ENCODE measurements at places on chromosomes 11 and 22.

GRCh38 chr11:89442801-89443200 lies 48.4 kb downstream of the NOX4 start:
- DNase-seq: no peak

- no peak for DNase-seq
Observed at GRCh38 chr11:67408437-67409200, 4.7 kb downstream of the TBC1D10C start.

DNA sequence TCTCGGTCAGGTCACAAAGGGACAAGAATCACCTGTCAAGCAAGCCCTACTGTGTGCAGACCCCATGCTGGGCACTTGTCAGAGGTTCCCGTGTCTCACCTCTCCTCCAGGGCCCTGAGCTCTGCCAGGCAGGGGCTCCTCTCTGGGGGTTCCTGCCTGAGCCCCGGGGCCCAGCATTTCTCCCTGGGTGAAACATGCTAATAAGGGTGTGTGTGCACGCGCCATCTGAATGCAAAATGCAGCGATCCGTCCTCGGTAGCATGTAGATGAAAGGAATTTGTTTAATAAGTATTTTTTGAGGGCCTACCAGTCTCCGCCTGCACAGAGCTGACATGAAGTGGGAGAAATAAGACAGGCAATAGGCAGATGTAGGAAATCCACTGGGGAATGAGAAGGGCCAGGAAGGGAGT lies 5.8 kb downstream of the ELFN2 start:
- no peak for DNase-seq

- DNase-seq: no peak
Observed at GRCh38 chr11:68315171-68315920, 3.0 kb downstream of the LRP5 start.

DNA sequence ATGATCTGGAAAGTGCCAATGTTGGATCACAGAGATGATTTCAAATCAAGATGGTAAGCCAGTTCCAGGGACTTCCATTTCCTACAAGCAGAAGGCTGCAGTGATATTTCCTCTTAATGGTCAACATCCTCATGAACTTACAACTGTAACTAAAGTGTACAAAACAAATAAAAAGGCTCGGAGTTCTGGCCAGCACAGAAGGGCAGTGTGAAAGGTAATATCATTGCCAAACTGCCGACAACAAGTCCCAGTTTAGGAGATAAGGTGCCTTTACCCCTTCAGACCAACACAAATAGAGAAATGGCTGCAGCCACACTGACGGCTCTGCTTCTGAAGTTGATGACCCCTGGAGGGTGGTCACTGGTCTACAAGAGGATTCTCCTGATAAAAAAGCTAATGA lies 91.1 kb downstream of the ETS1 start:
- no peak for DNase-seq

GRCh38 chr11:78567209-78567608 lies 7.5 kb downstream of the NARS2 start:
- DNase-seq: no peak

GRCh38 chr22:49712195-49712791 lies 115.4 kb downstream of the BRD1 start:
- DNase-seq: no peak

GRCh38 chr11:122517403-122518379 lies 137.8 kb upstream of the UBASH3B start:
- no peak for DNase-seq

- DNase-seq: no peak
Observed at GRCh38 chr11:75823415-75823814, 8.4 kb downstream of the UVRAG start.

GRCh38 chr22:33803371-33804282 lies 116.6 kb downstream of the LARGE1 start:
- peak; percentile 83 for DNase-seq

GRCh38 chr11:12692229-12693075 lies 18.2 kb downstream of the TEAD1 start:
- peak; percentile 84 for DNase-seq

- no peak for DNase-seq
Observed at GRCh38 chr11:20617346-20618005, 18.1 kb downstream of the SLC6A5 start.

GRCh38 chr11:28606930-28607329 lies 498.7 kb downstream of the METTL15 start:
- peak; percentile 24 for DNase-seq

DNA sequence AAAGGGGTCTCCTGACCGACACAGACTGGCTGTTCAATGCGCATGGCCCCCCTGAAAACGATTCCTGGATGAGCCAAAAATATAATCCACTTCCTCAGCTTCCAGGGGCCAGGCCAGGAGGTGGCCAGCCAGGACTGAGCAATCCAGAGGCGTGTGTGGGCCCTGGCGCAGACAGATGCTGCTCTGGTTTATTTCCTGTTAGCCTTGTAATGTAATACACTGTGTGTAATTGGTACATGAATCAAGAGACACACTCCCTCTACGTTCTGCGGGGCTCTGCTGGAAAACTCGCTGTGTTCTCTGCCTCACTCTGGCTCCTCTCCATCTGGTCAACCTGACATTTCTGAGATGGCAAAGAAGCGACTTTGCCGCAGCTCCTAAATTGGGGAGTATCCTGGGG lies 26.3 kb upstream of the ISX start:
- DNase-seq: no peak

GRCh38 chr11:62671608-62672389 lies at the start of the genes LBHD1 and UQCC3:
Gene LBHD1 (minus strand): TSS chr11:62672267. CDS start chr11:62670031, 2,236 bp downstream.
Gene UQCC3 (plus strand): TSS chr11:62671673. CDS start chr11:62671746, 73 bp downstream.
- DNase-seq: peak; percentile 58

- DNase-seq: no peak
Observed at GRCh38 chr11:34614344-34615104, 6.4 kb upstream of the EHF start.

GRCh38 chr22:29654420-29654819 lies 51.0 kb downstream of the NF2 start:
- no peak for DNase-seq

DNA sequence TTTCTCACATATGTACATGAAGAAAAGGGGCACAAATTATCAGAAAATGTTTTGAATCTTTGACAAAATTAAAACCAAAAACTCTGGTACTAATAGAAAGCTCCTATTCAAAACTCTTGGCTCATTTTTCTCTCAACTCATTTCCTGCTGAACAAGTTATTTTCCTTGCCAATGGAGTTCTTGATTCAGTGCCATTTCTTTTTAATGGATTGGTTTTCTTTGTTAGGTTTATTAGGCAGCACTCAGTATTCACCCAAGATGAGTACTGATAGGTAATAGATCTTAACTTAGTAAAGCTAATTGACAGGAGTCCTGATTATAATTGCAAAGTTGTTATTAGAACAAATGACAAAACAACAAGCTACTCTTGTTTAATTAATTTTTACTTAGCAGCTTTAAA lies 279.4 kb upstream of the PDGFD start:
- no peak for DNase-seq

DNA sequence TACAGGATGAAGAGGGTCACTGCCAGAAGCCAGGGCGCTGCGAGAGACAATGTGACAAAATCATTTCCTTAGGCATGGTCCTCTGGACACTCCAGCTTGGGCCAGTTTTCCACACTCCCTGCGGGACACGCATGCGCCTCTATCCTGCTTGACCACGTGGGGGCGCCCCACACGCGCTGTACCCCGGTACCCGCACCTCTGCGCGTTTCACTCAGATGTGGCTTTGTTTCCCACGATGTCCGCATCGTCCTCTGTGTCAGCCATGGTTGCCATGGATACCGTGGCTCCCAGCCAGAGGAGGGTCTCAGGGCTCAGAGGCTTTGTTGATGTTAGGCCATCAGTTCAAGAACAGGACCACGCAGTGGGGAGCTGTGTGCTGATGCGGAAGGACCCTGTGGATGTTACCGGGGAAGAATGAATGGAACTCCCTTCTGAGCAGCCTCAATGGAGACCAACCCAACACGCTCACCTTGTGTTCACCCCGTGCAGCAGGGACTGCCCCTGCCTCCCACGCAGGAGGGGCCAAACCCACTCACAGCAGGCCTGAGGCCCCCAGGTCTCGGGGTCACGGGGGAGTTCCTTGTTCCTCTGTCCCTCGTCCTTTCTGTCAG lies 101.1 kb upstream of the SLC22A12 start:
- DNase-seq: peak; percentile 8

- no peak for DNase-seq
Observed at GRCh38 chr11:119051440-119052162, 5.4 kb downstream of the HYOU1 start.

GRCh38 chr11:68002575-68002937 lies 1.3 kb downstream of the UNC93B1 start:
- no peak for DNase-seq

- no peak for DNase-seq
Observed at GRCh38 chr11:64765291-64765850, 5.6 kb upstream of the PYGM start.

GRCh38 chr22:46532416-46532815 lies 5.0 kb downstream of the CELSR1 start:
- DNase-seq: no peak

DNA sequence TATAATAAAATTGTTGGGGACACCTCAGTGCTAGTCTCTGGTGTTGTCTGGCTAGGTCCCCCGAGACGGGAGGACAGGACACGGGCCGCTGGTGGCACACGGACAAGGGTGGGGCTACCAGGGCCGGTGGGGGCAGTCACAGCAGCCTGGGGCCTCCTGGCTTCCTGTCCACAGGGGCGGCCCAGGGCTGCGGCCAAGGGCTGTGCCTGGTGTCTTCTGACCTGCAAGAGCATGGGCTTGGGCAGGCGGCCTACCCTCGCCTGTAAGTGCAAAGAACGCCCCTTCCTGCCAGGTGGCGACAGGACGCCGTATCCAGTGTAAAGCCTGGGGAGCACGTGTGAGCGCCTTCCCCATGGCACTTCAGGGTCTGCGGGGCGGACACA lies 3.6 kb downstream of the LRFN4 start:
- DNase-seq: no peak

DNA sequence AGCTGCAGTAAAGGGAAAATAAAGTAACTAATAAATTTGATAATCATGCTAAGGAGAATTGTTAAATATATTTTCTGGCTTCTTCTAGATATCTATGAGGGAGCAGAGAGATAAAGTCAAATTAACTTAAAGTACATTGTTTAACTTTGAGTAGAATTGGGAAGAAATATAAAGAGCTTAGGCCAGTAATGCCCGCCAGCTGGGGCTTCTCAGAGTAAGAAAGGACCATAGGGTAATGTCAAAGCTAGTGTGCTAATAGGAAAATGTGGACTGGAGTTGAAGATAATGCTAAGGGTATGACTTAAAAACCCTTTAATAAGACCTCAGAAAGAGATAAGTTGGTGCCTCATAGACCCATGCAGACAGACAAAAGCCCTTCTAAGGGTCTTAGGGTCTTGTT lies 411.6 kb upstream of the ANO3 start:
- DNase-seq: no peak

DNA sequence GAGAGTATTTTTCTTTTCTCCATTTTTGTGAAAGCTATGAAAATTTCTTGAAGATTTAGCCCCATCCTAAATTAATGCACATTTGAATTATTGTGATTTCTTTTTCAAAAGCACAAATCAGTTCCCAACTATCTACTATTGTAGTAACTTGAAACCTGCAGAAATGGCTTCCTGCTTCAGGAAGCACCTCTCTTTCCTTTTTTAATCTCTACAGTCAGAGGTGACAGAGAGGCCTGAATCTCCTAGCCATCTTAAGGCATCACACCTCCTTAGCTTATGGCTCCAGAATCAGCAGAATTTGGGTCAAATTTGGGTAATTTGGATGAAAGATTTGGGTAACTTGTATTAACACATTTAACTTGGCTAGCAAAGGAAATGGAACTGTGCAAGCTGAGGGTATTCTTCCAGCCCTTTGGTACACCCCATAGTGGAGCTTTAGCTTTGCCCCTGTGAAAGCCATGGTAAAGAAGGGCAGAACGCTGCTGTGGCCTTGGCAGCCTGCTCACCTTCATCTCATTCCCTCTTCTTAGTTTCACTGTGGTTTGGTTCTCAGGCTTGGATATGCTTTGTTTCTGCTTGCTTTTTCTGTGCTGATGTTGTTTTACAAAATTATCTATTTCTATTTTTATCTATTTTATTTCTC lies 16.2 kb downstream of the TBCEL start:
- DNase-seq: no peak

- DNase-seq: no peak
Observed at GRCh38 chr11:72589802-72590761, 84.1 kb downstream of the PDE2A start.

- no peak for DNase-seq
Observed at GRCh38 chr11:111778047-111778558, 11.9 kb upstream of the PPP2R1B start.

GRCh38 chr11:44398266-44399030 lies 88.5 kb upstream of the ALX4 start:
- no peak for DNase-seq

- no peak for DNase-seq
Observed at GRCh38 chr11:129315781-129316579, 59.7 kb upstream of the BARX2 start.

DNA sequence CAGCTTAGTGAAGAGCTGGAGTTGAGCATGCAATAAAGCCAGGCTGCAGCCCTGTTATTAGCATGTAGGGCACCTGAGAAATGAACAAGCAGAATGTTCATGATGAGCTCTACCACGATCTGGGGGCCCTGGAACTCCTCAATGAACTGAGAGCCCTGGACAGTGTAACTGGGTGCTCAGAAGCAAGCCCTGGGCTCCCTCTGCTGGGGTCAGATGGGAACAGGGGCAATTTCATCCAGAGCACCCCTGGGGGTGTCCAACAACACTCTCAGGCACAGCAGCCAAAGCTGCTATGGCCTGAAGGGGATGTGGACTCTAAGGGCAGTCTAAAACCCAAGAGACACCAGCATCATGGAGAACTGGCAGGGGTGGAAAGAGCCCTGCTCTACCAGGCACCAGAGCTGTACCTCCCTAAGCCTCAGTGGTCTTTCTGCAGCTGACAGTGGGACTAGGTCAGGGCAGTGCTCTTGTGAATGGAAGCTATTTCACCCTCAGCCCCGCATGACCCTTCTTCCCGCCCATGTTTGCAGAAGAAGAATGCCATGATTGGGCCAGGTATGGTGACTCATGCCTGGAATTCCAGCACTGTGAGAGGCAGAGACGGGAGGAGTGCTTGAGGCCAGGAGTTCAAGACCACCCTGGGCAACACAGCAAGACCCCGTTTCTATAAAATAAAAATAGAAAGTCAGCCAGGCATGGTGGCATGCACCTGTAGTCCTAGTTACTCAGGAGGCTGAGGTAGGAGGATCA lies 28.9 kb downstream of the THOC5 start:
- DNase-seq: peak; percentile 3

- no peak for DNase-seq
Observed at GRCh38 chr11:15334766-15335165, 220.0 kb downstream of the INSC start.

- DNase-seq: no peak
Observed at GRCh38 chr11:90774727-90775566, 552.1 kb upstream of the CHORDC1 start.

DNA sequence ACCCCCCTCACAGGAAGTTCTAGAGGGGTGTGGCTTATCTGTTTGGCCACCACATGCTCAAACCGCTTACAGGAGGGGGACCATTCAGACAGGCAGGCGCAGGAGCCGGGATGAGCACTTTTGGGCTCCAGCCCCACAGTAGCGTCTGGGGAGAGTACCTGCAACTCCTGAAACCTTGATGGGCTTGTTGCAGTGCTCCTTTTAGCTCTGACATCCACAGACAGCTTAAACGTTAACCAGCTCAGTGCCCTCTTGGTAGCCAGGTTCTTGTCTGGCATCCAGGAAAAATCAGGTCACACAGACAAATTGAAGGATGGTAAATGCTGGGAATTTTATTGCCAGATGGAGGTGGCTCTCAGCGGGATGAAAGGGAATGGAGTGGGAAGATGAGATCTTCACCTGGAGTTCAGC lies 326.3 kb downstream of the ETS1 start:
- DNase-seq: no peak

- DNase-seq: no peak
Observed at GRCh38 chr11:133918608-133919260, 38.0 kb downstream of the IGSF9B start.

- no peak for DNase-seq
Observed at GRCh38 chr11:124762105-124762623, at the start of gene ESAM. Gene ESAM (minus strand): TSS chr11:124762290. CDS start chr11:124762154, 136 bp downstream.

GRCh38 chr11:113677685-113678084 lies 28.4 kb downstream of the TMPRSS5 start:
- DNase-seq: no peak

Data from GM04504 (cell line).